ENCODE measurements at places on chromosomes 2 and 18. TPM values are rescaled to one million over a fixed set of nuclear protein-coding genes. Genes with fewer than 3 reads are reported as not detected.

DNA sequence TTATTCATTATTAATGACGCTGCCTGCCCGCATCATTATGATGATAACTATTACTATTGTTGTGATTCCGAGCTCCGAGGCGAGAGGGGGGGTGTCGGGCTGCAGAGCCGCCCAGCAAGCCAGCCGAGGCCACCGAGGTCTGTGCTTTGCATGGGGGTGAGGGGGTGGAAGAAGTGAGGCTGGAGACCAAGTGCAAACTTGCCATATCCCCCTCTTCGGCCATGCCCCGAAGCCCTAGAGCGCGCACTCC is 3.6 kb downstream of the BCL11A start:
- H3K27me3 ChIP-seq, result peaks cover 79% of the 10 kb centered on the region
- no peaks in the 10 kb centered on the region for H3K36me3 ChIP-seq
- DNase-seq, result no peak
- peaks cover 31% of the 10 kb centered on the region for H3K4me1 ChIP-seq

- no peak overlapping the region for H3K4me3 ChIP-seq
- DNase-seq, result no peak
- no peaks in the 10 kb centered on the region for H3K4me1 ChIP-seq
These were observed 465.3 kb upstream of the NRP2 start for GRCh38 chr2:205217004-205217403.

- peaks cover 25% of the 10 kb centered on the region for H3K4me1 ChIP-seq
- H3K27me3 ChIP-seq, result no peaks in the 10 kb centered on the region
- no peak overlapping the region for H3K4me3 ChIP-seq
- peaks cover 59% of the 10 kb centered on the region for H3K36me3 ChIP-seq
- DNase-seq, result no peak
These were observed 17.8 kb downstream of the NPC1 start for GRCh38 chr18:23568281-23569138.

- H3K4me1 ChIP-seq, result peaks cover 28% of the 10 kb centered on the region
- H3K4me3 ChIP-seq, result no peak overlapping the region
- H3K27me3 ChIP-seq, result peaks cover 3% of the 10 kb centered on the region
- no peak for DNase-seq
- peak overlapping the region; percentile 11 for H3K27ac ChIP-seq
These were observed 69.4 kb upstream of the SH3RF3 start for GRCh38 chr2:109059474-109060165.

TTR gene
- not detected for total RNA-seq

UGT1A8 gene
- not detected for total RNA-seq

MORN2 gene
- total RNA-seq, result 1.7 TPM

Measured in activated CD4-positive, alpha-beta T cell treated with anti-CD3 and anti-CD28 coated beads, Interleukin-2, amount 10 ng/mL, durations not matched to agents 7 days and 5 days (primary cell).